ENCODE measurements at places on chromosomes 1 and 21.

DNA sequence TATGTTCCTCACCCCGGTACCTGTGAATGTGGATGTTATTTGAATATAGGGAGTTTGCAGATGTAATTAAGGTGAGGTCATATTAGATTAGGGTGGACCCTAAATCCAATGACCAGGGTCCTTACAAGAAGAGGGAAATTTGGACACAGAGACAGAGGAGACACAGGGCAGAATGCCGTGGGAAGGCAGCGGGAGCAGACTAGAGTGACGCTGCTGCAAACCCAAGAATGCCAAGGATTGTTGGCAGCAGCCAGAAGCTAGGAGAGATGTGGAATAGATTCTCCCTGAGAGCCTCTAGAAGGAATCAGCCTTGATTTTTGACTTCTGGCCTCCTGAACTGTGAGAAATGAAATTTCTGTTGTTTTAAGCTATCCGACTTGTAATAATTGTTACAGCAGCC, 53.6 kb downstream of the SPATA46 start:
- DNase-seq, result no peak

- DNase-seq, result no peak
Observed at GRCh38 chr1:55216096-55216495, 932 bp upstream of the USP24 start.

DNA sequence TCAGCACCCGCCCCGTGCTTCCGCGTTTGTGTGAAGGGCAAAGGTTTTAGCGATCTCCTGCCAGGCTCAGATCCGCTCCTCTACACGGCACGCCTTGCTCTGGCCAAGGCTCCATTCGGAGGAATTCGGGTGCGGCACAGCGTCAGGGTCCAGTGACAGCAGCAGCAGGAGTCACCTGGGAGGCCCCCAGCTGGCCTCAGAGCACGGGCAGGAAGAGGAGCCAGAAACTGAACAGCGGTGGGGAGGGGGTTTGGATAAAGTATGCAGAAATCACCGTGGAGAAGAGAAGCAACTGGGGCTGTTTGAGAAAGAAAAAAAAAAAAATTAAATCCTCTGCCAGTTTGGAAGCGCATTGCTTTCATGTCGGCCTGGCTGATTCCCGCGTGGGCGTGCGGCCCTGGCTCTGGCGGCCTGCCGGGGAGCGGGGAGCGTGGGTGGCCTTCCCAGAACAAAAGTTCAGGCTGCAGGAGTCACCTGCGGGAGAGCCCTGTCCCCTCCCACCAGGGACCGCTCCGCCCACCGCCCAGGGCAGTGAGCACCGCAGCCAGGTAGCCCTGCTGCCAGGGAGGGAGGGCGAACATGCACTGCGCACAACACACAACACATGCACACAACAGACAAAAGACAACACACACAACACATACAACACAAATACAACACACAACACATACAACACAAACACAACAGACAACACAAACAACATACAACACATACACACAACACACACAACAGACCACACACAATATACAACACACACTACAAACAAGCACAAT, 107.6 kb downstream of the ETS2 start:
- DNase-seq, result no peak

- DNase-seq, result no peak
Observed at GRCh38 chr1:23801338-23801748, 789 bp upstream of the GALE start.

- DNase-seq, result no peak
Observed at GRCh38 chr1:59151860-59152259, 145.0 kb upstream of the FGGY start.

- no peak for DNase-seq
Observed at GRCh38 chr1:196450143-196451095, 157.8 kb downstream of the KCNT2 start.

GRCh38 chr1:212690816-212691403, 8.7 kb downstream of the BATF3 start:
- no peak for DNase-seq

DNA sequence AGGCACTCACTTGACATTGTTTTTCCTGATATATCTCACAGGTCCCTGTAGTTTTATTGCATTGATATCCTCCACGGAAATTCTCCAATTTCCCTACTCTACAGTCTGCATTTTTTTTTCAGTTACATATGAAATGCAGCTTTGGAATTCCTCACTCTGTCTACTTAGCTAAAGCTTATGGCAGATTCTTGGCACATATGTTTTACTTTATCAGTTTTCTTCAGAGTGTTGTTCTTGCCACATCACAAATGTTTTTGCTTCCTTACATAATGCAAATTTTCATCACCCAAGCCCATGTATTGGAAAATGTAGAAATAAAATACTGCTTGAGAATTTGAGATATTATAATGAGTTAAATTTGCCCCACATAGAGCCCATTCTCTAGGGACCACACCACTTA, 1895.1 kb downstream of the MRPL39 start:
- no peak for DNase-seq

GRCh38 chr1:3688356-3689137, 36.2 kb downstream of the TP73 start:
- DNase-seq, result no peak

DNA sequence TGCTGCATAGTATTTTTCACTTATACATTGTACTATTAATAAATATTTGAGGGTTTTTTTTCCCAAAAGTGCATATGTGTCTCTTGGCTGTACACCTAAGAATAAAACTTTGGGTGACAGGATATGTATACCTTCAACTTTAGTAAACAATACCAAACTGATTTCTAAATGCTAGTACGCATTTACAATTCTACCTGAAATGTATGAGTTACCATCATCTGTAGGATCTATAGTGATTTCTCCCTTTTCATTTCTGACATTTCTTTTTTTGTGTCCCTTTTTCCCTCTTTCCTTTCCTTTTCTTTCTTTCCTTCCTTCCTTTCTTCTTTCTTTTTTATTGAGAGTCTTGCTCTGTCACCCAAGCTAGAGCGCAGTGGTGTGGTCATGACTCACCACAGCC, 16.7 kb upstream of the BMP8B start:
- no peak for DNase-seq

- no peak for DNase-seq
Observed at GRCh38 chr1:179598631-179599030, 7.0 kb downstream of the TDRD5 start.

- DNase-seq, result no peak
Observed at GRCh38 chr21:42245331-42246193, 26.6 kb downstream of the ABCG1 start.

DNA sequence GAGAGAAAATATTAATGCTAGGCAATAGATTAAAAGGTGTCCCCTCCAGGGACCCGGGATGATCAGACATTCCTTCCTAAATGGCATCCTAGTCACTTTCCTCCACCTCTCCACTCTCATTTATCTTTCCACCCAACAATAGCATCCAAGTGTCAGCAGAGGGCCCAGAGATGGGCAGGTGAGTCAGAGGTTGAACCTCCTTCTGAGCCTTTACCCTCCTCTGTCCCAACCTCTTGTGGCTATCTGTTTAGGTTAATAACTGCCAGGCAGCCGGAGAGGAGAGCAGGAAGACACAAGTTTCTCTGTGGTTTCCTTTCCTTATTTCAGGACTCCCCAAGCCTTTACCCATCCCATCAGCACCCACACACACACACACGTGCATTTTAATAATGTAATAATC, 4.1 kb downstream of the GJA5 start:
- no peak for DNase-seq

- DNase-seq, result no peak
Observed at GRCh38 chr1:43436371-43436770, 17.4 kb downstream of the HYI start.

GRCh38 chr1:242002072-242002471, 3.2 kb upstream of the MAP1LC3C start:
- no peak for DNase-seq

DNA sequence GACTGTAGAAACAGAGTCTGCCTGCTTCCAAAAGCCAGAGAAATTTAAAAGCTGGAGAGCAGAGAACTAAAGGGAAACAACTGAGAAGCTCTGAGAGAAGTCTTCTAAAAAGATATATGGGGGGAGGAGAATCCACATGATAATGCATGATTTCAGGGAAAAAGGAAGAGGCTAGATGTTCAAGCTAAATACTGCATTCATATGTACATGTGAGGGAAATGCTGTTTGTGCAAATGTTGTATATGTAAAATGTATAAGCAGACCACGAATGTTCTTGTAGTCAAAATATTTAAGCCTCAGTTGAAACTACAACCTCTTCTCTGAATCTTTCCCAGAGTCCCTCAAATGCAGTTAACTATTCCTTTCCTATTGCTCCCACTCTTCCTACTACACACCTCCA, 79.2 kb downstream of the AKT3 start:
- no peak for DNase-seq

DNA sequence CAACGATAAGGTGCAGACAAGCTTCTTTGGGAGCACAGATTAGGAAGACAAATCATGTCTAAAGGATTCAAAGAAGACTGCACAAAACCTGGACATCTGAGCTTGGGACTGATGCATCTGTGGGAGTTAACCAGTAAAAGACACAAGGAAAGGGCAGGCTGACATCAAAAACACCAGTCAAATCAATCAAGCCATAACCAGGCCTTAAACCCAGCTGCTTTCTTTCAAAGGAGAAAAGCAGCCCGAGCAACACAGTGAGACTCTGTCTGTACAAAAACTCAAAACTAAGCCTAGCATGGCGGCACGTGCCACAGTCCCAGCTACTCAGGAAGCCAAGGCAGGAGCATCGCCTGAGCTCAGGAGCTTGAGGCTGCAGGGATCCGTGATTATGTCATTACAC, 411.6 kb downstream of the SMYD3 start:
- no peak for DNase-seq

DNA sequence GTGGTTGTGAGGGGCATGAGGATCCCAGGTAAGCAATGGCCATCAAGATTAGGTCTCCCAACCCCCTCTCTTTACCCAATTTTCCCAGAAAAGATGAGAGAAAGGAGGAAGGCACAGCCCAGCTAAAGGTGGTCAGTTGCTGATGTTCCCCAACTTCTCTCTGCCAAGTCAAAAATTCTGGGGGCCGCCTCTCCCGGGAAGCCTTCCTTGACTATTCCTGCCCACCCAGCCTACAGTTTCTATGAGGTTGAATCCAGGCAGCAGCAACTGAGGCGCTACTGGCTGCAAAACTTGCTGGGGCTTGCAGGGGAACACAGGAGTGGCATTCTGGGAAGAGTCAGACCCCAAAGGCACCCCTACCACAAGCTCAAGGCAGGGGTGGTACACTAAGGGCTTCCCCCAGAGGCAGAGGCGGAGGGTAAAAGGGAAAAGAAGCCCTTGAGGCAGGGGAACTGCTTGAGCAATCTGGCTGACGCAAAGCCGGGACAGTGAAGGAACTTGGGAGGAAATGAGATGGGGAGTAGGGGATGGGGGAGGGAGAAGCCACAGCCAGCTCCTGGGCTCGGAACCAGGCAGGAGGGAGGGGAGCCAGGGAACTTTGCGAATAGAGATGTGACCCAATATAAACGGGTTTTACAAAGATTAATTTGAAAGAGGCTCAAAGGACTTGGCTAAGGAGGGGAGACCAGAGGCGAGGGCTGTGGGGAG, 31.2 kb downstream of the SDC3 start:
- DNase-seq, result no peak

DNA sequence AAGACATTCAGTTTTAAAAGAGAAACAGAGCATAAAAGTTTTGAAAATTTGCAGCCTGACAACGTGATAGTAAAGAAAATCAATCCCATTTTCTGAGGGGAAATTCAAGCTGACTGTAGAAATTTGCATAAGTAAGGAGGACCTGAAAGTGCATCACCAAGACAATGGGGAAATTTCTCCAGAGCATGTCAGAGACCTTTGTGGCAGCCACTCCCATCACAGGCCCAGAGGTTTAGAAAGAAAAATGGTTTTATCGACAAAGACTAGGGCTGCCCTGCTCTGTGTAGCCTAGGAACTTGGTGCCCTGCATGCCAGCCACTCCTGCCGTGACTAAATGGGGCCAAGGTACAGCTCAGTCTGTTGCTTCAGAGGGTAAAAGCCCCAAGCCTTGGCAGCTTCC, 1640.2 kb upstream of the PRMT6 start:
- no peak for DNase-seq

DNA sequence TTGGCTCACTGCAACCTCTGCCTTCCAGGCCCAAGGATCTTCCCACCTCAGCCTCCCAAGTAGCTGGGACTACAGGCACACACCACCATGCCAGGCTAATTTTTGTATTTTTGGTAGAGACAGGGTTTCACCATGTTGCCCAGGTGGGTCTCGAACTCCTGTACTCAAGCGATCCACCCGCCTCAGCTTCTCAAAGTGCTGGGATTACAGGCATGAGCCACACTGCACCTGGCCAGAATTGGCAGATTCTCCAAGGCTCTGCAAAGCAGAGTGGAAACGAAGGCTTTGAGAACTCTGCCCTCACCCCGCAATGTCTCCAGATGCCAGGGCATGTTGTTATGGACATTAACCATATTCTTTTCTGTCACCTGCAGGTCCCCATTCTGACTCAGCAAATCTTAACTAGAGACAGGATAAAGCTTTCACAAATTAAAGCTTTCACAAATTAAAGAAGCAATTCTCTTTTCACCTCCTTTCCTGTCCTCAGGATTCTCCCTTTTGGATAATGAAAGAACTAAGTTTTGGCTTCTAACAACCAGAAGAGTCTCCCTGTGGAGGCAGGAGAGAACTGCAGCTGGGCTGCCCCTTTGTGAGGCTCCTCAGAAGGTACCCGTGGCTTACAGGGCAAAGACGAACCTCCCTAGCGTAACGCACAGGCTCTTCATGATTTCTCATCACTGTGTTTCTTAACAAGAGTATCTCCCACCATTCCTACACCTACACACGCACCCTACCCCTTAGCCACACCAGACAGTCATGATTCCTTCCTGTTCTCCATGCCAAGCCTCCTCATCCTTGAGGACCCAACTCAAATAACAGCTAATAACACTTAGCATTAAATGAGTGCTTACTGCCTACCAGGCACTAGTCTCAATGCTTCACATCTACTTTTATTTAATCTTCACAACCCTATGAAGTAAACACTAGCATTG, 29.8 kb downstream of the GPA33 start:
- no peak for DNase-seq

DNA sequence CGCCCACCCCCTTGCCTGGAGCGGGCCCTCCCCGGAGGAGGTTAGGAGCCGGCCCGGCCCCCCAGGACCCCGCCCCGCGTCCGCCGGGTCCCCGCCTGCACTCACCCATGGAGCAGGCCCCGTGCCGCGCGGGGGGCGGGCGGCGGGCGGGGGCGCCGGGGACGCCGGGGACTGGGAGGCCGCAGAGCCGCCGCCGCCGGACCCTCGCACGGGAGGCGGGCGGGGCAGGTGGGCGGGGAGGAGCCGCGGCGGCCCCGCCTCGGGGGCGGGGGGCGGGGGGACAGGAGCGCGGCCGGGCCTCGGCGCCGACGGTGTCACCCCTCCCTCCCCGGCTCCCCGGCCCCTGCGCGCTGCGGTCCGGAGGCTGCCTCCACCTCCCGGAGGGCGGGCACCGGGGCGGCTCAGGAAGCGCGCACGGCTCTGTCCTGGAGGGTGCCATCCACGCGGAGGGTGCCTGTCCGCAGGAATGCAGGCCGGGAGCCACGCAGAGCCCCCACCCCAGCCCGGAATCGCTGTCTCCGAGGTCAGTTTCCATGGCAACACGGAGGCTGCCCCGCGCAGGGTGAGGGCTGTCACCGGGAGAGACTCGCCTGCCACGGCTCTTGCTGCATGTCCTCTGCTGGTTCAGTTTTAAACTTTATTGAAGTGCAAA, 5.9 kb upstream of the PLEKHG5 start:
- peak; percentile 10 for DNase-seq

All from NCI-H748 treated with DMSO at 0.1 percent for 48 hours (cell line).